ENCODE measurements at places on chromosomes 2 and 18. TPM values are rescaled to one million over a fixed set of nuclear protein-coding genes. Genes with fewer than 3 reads are reported as not detected.

GRB14 gene
- total RNA-seq = 12.8 TPM

GAD1 gene
- total RNA-seq = under 0.01 TPM

STARD6 gene
- total RNA-seq = 0.28 TPM

EIF5B gene
- total RNA-seq = 22.4 TPM

GKN1 gene
- not detected for total RNA-seq

Measured in regular cardiac myocyte (primary cell).